ENCODE measurements at places on chromosomes 16 and 17.

- peak; percentile 11 for DNase-seq
Observed at GRCh38 chr17:82734987-82735866, at the start of gene FN3K. Gene FN3K, plus strand, starts transcription at chr17:82735615. Its CDS starts 22 bp downstream, at chr17:82735637.

GRCh38 chr17:63156986-63157385 lies 191.0 kb downstream of the TANC2 start:
- DNase-seq, result peak; percentile 13

GRCh38 chr16:27175888-27176287 lies 27.4 kb upstream of the KDM8 start:
- DNase-seq, result no peak

GRCh38 chr17:60147553-60148223 lies 2.1 kb upstream of the CA4 start:
- DNase-seq, result peak; percentile 32

GRCh38 chr16:3952737-3953131 lies 72.2 kb upstream of the CREBBP start:
- DNase-seq, result no peak

- DNase-seq, result no peak
Observed at GRCh38 chr17:17951524-17951923, 20.7 kb downstream of the TOM1L2 start.
